Tibial artery (tissue), 4 donors: ENCODE measurements at places on chromosomes 3 and 15.

DNA sequence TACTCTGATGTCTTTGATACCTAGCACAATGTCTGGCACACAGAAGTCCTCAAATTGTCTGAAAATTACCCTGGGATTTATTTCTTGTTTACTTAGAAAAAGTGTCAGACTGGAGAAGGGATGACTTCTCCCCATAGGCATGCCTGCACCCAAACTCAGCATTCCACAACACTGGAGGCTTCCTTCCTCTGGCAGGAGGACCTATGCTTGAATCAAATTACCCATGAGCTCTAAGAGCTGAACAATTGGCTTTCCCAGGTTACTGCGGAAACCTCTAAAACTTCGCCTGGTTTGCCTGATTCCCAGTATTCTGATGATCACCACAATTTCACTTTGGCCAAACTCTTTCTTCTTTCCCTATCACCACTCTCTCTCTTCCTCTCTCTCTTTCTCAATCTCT is 217.4 kb downstream of the DIPK2A start:
- no peak for DNase-seq

DNA sequence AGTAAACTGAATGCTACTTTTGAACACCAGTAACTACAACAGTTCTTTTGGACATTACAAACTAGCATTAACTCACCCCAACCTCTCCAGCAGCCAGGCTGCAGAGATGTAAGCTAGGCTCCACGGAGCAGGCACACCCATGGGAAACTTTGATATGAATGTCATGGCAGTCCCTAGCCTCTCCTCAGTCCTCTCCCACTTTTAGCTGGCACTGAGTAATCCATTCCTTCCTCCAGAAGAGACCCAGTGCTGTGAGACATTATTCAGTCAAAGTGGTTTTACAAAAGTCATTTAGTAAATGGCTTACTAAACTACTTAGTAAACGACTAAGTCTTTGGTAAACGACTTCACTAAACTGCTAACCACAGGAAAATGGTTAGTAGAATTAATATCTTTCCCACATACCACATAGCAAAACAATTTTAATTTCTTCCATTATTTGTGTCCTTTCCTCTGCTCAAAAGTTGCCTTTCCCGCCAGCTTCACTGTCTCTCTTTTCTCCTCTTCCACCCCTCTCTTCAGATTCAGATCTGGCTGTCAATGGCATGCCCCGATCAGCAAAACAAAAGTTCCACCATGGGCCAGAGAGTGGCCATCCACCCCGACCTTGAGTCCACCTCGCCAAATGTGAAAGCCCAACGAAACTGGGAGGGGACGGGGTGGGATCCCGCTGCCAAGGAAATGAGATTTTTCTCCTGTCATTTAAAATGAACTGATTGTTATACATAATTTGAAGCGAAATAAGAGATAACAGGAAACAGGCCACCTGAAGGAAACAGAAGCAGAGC is 67.5 kb upstream of the TJP1 start:
- no peak for DNase-seq

- DNase-seq: no peak
Observed at GRCh38 chr3:69342074-69342473, 43.8 kb downstream of the FRMD4B start.

DNA sequence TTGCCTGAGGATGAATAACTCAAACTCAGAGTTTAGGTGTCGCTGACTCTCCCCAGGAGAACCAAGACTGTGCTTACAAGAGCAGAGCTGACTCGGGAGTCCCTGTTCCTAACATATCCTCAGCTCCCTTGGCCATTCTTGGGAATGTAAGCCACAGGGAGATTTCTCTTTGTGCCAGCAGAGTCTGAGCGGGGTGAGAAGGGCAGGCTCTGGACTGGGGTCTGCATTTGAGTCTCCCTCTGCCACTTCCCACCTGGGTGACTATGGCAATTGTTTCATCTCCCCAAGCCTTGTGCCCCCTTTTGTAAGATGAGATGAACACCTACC is 126.0 kb downstream of the ADAMTS17 start:
- no peak for DNase-seq

DNA sequence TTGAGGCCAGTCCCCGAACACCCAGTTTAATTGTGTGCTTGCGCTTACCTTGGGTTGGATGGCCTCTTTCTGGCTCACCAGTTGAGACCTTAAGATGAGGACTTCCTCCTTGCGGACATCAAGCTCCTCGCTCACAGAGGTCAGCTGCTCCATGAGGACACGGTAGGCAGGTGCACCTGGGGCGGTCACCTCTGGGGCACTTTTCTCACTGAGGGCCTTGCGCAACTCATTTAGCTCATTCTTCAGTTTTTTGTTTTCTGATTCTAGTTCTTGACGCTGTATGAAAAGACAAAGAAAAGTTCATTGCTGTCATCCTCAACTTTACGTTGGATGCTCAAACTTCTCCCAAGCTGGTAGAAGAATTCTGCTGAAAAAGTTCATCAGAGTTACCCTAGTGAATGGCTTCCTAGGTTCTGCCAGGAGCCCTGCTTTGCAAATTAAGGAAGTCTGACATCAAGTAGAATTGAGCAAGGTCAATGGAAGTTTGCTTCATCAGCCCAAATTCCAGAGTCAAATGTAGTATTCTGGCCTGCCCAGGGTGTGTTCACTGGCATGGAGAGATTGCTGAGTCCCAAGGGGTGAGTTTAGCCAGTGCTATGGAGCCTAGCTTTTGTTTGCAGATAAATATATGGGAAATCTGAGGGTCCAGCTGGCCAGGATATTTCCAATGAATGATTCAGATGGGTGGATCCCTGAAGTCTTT is 55.8 kb upstream of the MYO5C start:
- DNase-seq: no peak

- DNase-seq: no peak
Observed at GRCh38 chr15:91790836-91791235, 62.7 kb upstream of the SLCO3A1 start.

GRCh38 chr15:77369168-77369567 is 50.7 kb downstream of the PEAK1 start:
- no peak for DNase-seq

DNA sequence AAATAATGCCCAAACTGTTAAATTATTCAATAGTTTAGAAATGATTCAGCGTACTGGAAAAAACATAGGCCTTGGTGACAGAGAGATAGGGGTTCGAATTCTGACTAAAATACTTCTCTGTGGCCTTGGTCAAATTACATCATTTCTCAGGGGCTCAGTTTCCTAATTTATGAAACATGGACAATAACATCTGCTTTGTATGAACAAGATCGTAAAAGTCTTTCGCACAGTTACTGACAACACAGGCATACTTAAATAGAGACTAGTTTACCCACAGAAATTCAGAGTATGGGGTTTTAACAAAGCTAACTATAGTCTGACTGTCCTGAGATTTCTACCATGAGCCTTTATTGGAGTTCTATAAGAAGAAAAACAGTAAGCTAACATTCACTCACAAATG is 440.4 kb downstream of the FHIT start:
- no peak for DNase-seq

GRCh38 chr15:91444656-91445055 is 344.6 kb downstream of the SV2B start:
- DNase-seq: no peak

- no peak for DNase-seq
Observed at GRCh38 chr3:182818296-182818978, 25.1 kb downstream of the ATP11B start.

DNA sequence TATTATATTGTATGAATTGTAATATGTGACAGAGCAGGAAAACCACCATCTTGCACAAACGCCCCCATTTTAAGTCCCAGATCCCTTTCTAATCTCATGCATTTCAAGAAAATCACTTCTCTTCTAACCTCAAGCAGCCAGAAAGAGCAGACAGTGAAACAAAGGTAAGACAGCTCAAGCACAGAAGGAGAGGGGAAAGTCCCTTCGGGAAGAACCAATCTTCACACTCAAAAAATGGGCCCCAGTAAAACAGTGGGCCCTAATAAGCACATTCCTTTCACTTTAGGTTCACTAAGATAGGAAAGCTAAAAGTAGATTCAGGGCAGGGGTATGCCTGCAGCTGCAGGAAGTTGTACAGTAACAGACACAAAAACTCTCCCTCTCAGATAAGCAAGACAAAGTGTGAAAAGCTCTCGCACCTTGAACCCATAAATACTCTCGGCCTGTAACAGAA is 1268.7 kb downstream of the SI start:
- no peak for DNase-seq

DNA sequence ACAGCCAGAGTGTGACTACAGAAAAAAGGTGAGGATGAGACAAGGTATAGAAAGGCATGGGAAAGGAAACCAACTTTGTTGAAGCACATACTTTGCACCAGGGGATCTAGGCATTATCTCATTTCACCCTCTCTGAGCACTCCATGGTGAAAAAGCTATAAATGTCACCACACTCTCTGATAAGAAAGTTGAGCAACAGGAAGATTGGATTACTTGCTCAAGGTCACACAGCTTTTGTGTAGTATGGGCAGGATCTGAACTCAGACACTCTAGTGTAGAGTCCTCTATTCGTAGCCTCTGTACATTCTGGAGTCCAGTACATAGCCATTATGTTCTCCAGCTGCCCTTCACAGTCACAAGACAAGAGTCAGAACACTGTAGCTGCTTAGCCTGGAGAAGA is 163.4 kb upstream of the SEMA6D start:
- no peak for DNase-seq

GRCh38 chr3:81752604-81753003 is 8.8 kb downstream of the GBE1 start:
- no peak for DNase-seq

- DNase-seq: no peak
Observed at GRCh38 chr3:100067589-100067988, 46.7 kb downstream of the FILIP1L start.
